ENCODE measurements at places on chromosomes 6 and 20.

- no peak for DNase-seq
Measured at GRCh38 chr20:62212299-62212698, 7.8 kb downstream of the HRH3 start.

- no peak for DNase-seq
Measured at GRCh38 chr6:139308936-139309603, 17.3 kb upstream of the TXLNB start.

DNA sequence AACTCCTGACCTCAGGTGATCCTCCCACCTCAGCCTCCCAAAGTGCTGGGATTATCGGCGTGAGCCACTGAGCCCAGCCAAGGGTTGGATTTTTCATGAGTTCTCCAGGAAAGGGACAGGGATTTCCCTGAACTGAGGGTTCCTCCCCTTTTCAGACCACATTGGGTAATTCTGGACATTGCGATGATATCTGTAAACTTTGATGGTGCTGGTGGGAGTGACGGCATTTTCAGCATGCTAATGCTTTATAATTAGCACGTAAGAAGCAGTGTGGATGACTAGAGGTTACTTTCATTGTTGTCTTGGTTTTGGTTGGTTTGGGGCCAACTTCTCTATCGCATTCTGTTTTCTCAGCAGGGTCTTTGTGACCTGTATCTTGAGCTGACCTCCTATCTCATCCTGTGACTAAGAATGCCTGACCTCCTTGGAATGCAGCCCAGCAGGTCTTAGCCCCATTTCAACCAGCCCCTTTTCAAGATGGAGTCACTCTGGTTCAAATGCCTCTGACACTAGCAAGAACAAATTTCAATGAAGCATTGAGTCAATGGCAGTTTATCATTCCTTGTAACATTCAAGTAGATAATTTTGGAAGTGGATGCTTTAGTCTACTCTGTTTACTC is 156.5 kb downstream of the TTLL2 start:
- no peak for DNase-seq

DNA sequence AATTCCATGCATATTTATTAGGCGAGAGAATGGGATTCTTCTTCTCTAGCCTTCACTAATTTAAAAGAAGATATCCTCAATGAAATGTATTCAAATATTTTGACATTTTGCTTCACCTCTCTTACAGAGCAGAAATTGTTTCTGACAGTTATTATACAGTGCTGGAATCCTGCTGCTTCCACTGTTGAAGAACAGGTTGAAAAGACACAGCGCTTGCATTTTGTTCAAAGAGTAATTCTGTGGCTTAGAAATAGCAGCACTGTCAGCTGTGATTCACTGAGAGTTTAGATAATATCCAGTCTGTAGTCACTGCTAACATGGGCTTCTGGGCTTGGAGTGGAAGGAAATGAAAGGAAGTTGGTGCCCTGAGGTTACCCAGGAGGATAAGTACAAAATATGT is 117.1 kb upstream of the FBXL4 start:
- DNase-seq = no peak

DNA sequence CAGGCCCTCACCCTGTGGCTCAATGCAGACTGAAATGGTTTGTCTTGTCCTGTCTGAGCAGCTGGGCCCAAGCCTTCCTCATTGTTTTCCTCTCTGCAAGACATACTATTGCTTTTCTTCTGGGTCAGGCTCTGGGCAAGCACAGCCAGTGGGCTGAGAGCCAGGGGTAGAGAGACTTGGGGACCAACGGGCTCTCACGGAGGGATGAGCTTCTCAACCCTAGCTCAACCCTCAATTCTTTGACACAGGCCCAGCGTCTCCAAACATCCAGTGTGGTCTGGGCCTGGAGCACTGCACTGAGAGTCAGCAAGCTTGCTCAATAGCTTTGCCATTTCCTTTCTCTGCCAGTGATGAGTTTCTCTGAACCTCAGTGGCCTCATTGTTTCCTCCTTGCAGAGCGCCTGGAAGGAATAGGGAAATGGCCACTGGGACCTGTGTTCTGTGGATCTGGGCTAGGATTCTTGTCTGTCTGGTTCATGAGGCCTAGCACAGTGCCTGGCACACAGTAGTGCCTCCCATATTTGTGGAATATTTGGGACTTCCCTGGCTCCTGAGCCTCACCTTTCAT is 9.3 kb downstream of the ANGPT4 start:
- DNase-seq = no peak

GRCh38 chr6:154509421-154510143 is 903 bp downstream of the CNKSR3 start:
- no peak for DNase-seq

DNA sequence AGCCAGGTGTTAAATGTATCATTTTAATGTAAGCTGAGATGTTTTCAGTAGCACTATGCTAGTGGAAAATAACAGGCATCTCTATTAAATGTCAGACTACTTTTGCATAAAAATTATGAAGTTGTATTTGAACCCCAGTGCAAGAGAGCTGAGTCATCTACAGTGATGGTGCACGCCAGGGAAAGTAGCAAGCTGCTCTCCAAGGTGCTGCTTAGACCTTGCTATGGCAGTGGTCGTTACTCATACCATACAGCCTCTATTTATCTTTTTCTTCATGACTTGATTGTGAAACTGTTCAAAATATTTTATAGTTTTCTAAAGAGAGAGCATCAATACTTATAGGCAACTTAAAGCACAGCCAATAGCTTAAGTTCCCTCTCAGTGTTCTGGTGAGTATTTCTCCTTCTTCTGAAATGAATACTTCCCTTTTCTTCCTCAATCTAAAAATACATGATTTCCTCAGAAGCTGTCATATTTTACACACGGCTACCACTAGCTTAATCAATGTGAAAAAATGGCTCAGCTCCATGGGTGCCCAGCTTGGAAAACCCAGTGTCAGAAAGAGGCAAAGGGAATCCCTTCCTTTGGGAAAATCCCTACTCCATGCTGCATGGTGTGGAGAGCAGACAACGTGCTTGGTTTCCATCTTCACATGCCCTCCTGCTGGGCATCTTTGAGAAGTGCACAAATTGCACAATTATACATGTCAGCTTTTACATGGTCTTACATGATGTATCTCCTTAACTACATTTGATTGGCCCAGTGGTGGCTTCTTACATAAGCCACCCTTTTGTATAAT is 105.6 kb downstream of the ELOVL4 start:
- no peak for DNase-seq

GRCh38 chr20:25195014-25195961 is at the start of gene ENTPD6:
ENTPD6 (plus strand) TSS chr20:25195712; CDS start chr20:25206537, 10,825 bp downstream.
- DNase-seq = peak; percentile 20

DNA sequence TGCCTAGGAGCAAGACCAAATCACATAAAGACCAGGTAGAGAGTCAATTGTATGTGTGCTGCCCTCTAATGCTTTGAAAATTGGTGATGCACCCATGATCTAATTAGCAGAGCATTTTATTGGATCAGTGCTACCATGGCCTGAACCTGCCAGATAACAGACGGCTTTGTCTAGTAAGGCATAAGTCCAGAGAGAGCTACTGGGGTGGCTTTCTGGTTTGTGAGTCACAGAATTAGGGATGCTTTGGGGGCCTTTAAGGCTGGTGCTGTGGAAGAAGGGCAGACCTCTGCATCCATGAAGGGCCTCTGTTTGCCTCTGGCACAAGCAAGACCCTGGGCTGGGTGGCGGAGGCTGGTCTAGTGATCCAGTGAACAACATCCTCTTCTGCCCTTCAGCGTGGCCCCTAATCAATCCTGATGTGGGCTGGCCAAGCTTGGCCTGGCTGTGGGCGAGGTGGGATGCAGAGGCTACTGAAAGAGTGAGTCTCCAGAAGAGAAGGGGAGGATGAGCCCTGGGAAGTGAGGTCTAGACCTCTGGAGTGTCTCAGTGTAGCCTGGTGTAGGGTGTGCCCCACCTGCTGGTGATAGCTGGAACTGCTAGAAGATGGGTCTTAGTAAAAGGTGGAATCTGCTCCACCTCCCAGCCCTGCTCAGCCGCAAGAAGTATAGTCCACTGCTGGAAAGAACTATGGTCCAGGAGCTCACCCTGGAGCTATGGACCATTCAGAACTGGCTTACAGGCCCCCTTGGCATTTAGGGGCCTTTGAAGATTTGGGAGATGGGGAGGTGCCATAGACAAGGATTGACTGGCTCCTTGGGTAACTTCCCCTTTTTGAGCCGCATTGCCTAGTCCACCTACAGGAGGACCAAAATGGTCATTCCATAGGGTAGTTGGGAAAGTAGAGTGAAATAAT is 36.7 kb upstream of the AAR2 start:
- DNase-seq = no peak

DNA sequence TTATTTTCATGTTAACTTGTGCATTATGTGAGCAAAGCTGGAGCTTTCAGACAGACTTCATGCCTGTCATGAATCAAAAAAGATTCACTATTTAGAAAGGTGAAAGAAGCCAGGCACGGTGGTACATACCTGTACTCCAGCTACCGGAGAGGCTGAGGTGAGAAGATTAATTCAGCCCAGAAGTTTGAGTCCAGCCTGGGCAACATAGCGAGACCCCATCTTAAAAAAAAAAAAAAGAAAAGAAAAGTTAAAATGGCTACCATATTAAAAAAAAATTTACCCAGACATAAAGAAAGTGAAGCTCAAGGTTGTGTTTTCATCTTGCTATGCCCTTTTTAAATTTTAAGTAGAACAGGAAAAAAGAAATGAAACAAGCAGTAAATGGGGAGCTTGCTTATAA is 889 bp downstream of the CASS4 start:
- DNase-seq = no peak

- no peak for DNase-seq
Measured at GRCh38 chr6:2969549-2969948, 1.8 kb downstream of the SERPINB6 start.

GRCh38 chr6:4301871-4302270 is 166.5 kb upstream of the ECI2 start:
- no peak for DNase-seq

DNA sequence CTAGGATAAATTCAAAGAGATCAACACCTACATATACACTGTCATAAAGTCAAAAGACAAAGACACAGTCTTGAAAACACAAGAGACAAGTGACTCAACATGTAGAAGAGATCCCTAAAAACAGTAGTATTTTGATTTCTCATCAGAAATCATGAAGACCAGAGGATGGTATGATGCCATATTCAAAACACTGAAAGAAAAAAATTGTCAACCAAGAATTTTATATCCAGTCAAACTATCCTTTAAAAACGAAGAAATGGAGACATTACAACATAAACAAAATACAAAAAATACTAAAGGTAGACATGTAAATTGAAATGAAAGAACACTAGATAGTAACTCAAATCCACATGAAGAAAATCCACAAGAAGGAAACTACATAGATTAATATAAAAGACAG is 27.3 kb upstream of the HBS1L start:
- DNase-seq = no peak

DNA sequence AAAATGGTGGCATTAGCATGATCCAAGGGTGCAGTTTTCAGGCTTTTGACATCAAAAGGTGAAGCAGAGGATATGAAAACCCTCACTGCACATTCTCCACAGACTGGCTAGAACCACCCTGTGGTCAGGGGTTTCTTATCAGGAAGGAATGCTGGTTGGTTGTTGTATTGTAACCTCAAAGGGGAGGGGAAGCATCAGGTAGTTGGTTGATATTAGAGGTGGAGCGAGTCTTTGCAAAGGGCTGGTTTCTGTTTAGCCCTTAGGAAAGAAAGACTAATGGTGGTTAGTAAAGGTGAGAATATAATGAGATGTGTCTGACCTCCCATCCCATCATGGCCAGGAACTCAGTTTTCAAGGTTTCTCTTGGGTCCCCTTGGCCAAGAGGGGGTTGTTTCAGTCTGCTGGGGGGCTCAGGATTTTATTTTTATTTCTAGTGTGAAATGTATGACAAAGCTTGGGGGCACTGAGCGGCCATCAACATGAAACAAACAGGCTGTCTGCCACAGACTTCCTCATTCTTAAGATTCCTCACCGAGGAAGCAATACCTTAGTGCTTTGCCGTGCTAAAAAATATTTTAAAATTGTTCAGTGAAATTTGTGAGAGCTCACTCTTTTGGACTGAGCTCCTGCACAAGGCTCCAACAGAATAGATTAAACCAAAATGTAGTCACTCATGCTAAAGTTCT is 47.5 kb upstream of the PROKR2 start:
- DNase-seq = no peak

DNA sequence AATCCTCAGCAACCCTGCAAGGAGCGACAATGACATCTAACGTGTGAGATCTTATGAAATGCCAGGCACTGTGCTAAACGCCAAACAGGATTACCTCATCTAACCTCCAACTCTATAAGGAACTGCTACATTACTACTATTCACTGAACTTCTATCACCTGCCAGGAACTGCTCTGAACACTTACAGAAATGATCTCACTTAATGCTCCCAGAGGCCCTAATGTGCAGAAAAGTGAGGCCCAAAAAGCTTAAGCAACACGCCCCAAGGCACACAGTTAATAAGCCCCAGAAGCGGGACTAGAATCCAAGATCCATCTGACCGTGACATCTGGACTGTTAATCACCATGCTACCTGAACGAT is 28.5 kb downstream of the TRAM2 start:
- no peak for DNase-seq

GRCh38 chr6:167515873-167516507 is 191.1 kb downstream of the TTLL2 start:
- DNase-seq = no peak

DNA sequence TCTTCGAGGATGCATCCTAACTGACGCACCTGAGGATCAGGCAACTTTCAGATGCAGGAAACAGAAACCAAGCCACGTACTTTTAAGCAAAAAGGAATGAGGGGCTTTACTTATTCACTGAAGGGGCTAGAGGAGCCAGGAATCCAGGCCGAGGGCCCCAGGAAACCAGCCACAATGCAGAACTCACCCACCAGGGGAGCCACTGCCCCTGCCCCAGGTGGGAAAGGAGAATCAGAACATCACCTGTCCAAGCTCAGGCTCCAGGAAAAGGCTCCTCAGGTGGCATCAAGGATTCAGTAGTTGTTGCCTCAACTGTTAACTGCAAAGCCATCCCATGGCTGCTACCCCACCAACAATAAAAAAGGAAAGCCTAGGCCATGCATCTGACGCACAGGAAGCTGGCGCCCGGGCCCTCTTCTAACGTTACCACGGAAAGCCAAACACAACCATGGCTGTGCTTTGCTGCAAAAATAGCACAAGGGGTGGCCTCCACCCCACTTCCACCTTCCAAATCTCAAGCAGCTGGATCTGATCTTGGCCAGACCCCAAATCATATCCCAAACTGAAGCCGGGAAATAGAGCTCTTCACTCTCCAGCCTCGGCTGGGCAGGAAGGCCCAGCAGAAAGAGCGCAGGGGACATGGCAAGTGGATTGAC is 121.0 kb downstream of the PREX1 start:
- DNase-seq = no peak

DNA sequence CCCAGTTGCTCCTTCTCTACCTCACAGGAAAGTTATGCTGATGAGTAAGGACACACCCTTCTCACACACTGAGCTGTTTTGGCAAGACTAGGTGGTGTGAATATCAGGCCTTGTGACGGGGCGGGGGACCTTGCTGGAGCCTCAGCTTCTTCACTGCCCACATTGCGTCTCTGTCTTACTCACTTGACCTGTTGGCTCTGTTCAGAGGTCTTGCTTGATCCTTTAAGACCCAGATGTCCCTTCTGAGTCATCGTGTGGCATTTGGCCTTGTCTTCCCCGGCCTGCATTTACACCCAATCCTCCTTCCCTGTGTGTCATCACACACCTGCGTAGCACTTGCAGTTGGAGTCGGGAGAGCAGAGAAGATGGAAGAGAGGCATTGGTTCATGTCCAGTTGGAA is 8.3 kb upstream of the PRND start:
- DNase-seq = no peak

Measured in cortex of kidney (tissue), 1 donor.